ENCODE measurements at places on chromosomes 4 and X. TPM values are rescaled to one million over a fixed set of nuclear protein-coding genes. Genes with fewer than 3 reads are reported as not detected.

- DNase-seq: no peak
Measured at GRCh38 chrX:129678614-129679195, 23.9 kb upstream of the APLN start.

BCLAF3 gene
- 2.9 TPM for polyA plus RNA-seq

MAGEB1 gene
- not detected for polyA plus RNA-seq

MAGEB6B gene
- polyA plus RNA-seq: not detected

LINC00632 gene
- not detected for polyA plus RNA-seq
